Activated CD8-positive, alpha-beta memory T cell treated with anti-CD3 and anti-CD28 coated beads for 1 hour (primary cell): ENCODE measurements at places on chromosomes 3 and 15.

GRCh38 chr3:47186285-47186684 is 22.4 kb upstream of the SETD2 start:
- no peak for DNase-seq

DNA sequence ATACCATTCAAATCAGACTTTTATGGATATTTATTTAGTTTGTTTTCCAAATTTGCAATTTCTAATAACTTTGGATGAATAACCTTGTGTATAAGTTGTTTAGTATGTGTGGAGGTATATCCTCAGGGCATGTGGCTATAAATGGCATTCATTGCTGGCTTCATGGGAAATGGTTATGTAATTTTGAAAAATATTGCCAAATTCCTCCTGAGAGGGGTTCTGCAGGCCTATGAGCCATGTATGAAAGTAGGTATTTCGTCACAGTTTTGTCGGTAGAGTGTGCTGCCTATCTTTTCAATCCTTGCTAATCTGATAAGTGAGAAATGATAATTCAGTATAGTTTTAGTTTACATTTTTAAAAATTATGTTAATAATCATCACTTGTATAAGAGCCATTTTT is 256.4 kb upstream of the ZNF385D start:
- no peak for DNase-seq

DNA sequence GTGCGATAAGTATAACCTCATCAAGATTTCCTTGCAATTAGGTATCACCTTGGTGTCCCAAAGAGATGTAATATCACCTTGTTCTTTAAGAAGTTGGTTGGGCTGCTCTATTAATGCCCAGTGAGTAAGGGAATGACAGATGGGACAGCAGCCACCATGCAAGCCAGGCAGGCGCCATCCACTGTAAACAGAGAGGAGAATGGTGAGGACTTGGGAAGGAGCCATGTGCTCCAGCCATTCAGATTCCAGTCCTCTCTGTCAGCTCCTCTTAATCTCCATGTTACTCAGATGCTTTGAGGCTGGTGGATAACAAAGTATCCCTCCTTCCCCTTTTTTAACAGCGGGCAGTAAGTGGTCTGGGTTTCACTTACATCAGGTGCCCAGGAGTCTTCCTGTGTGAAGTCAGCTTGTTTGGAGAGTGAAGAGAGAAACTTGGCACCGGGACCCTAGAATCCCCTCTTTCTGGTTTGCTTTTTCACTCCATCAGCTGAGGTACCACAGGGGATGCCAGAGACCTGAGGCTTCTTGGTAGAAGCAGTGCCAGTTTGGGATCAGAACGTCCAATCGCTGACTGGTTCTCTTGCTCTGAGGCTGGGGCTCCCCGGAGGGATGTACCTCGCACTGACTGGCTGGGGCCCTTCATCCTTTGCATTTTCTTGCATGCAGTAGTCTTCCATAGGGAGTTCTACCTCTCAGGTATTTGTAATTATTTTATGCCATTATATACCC is 29.5 kb downstream of the SLCO3A1 start:
- no peak for DNase-seq

- no peak for DNase-seq
Observed at GRCh38 chr3:120850381-120851295, 57.4 kb upstream of the STXBP5L start.

- DNase-seq: no peak
Observed at GRCh38 chr3:45906681-45907407, 20.5 kb downstream of the CCR9 start.

DNA sequence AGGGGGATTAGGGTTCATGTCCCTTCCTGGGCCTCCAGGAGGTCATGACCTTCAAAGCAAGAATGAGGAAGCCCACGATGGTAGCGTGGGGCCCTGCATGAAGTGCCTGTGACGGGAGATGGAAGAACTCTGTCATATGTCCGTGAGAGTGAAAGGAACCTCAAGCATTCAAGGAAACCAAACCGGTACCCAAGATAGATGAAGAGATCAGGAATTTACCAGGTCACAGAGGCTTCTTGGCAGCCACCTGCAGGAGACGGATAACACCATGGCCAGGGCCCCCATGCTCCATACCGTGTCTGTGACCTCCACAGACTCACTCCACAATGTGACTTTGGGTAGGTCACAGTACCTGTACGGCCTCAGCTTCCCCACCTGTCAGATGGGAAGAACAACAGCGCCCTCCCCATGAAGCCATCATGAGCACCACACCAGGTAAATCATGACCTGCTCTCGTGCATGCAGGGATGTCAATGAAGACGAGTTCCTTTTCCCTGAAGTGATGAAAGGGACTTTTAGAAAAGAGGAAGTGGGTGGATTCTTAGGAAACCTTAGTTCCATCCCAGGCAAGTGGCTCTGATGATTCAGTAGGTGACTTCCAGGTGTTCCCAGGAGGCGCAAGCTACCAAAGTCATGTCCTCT is 23.3 kb upstream of the CYP11A1 start:
- no peak for DNase-seq

- DNase-seq: no peak
Observed at GRCh38 chr3:17047162-17047561, 162.4 kb downstream of the PLCL2 start.

DNA sequence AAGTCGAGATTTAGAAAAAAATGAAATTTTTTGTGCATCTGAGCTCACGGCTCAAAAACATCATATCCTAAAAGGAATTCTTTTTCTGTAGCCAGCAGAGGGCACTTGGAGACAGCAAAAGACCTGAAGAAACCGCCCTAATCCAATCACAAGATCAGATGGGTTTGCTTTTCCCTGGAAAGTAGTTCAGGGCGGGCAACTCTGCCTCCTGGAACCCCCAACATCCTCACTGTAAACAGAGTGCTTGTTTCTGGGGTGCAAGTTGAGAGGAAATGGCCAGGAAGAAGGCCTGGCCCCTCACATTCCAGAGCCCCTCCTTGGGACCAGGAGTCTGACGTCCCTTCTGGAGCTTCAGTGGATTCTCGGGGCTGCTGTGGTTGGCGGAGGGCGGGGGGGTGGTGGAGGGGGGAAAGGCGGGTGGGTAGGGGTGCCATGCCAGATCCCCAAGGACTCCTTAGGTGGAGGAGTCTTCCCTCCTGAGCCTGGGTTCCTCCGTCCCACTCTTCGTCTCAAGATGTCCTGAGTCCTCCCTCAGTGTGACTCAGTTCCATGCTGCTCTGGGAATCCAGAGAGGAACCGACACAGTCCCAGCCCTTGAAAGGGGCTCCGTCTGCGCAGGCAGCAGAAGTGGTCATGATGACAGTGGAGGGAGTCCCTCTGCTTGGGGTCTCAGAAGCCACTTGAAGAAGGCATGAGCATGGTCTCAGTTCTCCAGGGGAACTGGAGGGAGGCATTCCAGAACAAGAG is 35.9 kb downstream of the CCK start:
- no peak for DNase-seq

DNA sequence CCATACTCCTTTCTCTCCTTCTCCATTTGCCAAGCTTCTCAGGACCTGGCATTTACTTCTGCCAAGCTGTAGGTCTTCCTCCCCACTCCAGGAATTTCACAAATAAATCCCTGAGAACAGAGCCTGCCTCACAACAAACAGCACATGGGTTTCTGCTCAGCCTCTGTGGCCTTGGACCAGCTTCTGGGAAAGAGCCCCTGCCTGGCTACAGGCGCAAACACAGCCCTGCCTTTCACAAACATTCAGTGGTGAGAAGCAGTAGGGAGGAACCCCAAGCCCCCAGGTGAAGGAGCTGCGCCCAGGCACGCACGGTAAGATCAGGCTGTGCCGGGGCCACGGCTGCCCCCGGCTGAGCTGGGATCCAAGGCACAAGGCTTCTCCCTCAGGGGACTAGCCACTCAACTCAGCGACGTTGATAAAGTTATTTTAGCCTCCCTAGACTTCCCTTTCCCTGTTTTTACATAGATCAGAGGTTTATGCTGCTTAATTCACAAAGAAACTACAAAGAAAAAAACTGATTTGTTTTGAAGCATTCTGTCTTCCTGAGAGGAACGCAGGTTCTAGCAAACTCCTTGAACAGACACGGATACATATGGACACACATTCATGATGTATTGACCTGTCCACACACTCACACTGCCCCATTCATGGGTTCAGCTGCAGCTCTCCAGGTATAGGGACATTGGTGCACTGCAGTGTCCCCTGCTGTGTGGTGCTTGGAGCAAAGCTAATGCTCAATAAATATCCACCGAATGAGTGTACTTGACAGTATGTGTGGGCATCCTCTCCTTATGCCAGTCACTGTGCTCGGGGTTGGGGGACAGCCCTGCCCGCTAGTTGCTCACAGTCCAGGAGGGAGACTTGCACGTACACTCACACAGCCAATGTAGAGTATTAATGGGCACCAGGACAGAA is 25.4 kb downstream of the HES1 start:
- DNase-seq: no peak

- DNase-seq: no peak
Observed at GRCh38 chr15:70244978-70245542, 147.3 kb upstream of the TLE3 start.

DNA sequence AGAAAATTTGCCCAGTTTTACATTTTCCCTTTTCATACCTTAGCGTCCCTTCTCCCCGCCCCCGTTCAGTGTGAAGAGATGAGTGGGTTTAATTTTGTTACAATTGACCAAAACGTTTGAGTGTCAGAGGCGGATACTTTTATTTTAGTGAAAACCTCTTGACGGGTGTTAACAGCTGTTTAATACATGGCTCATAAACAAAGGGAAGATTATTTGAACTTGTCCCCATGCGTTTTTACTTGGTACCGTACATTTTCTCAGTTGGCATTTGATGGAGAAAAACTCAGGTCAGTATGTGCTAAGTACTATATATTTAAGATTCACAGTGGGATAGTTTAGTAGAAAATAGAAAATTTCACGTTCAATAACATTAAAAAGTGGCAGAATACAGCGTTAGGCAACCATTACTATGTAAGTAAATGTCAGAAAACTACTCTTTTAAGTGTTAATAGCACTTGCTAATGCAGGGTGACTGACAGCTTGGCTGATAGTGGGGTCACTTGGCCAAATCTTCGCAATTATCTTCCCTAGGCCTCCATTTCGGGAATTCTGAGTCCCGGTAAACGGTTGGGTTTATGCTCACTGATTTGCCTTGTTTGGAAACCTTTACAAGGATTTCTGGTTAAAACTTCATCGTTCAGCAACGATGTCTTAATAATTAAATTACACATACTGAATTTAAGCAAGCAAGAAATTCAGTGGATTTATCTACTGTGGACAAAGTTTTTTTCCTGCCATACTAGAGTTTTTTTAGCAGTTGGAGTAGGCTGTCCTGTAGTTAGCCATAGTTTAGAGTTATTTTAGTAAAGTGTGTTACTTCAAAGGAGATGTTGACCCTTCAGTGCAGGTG is 4.8 kb downstream of the CHD2 start:
- DNase-seq: no peak

- DNase-seq: no peak
Observed at GRCh38 chr15:56293495-56294292, 50.0 kb upstream of the RFX7 start.

DNA sequence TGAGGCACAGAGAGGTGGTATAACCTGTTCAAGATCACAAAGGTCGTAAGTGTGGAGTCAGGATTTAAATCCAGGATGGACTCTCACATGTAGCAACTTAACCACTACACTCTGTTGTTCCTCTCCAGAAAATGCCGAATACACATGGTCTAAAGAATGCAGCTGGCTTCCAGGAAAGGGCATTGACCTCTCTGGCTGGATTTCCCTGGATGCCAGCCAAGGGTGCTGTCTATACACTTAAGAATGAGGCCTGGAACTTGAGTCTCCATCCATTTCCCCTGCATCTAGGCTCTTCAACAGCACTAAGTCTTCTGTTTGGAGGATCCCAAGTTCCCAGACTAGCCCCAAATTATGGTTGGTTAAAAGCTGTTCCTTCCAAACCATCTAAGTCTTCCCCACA is 60.5 kb downstream of the CERS3 start:
- no peak for DNase-seq

DNA sequence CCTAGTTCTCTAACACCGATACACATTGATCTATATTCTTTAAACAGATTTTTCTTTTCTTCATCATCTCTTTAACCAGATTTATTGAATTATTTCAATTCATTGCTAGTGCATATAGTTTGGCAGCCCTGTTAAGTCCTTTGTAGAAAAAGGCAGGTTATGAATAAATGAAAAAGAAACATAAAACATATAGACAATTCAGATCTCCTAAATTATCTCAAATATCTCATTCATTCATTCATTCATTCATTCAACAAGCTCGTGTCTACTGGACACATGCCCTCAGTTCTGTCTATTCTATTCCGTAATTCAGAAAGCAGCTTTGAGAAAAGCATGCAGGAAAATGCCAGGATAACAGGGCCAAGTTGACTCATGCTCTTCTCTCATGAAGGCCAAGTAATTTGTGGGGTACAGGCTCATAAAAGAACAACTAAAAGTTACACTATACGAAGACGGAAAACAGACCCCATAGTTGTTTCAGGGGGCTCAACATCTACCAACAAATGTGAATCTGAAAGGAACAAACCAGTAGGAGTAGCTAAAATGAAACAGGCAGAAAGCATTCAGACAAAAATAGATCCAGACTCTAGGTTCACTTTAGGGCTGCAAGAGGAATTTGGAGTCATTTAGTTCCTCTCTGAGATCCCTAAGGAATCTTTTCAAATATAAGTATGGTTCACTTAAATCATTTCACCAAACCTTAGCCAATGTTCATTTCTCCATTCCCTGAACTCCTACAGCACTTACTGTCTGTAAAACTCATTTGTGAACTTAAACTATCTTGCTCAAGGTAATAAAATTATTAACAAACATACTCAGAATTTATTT is 7.5 kb downstream of the ZNF148 start:
- no peak for DNase-seq

- no peak for DNase-seq
Observed at GRCh38 chr3:186966406-186966805, 36.1 kb downstream of the ST6GAL1 start.

- DNase-seq: no peak
Observed at GRCh38 chr3:152413240-152413639, 144.5 kb downstream of the MBNL1 start.
